Fibroblast of lung (primary cell): ENCODE measurements at places on chromosomes 2 and 18. TPM values are rescaled to one million over a fixed set of nuclear protein-coding genes. Genes with fewer than 3 reads are reported as not detected.

Gene ILKAP
- 24.9 and 27.9 TPM in 2 replicates for total RNA-seq

Gene LYG1
- total RNA-seq, result 0.26 and 0.50 TPM in 2 replicates

Gene RNPEPL1
- 10.3 and 20.6 TPM in 2 replicates for total RNA-seq

Gene ZNF24
- 31.8 and 33.9 TPM in 2 replicates for total RNA-seq

Gene VAMP8
- total RNA-seq, result 2.1 and 2.3 TPM in 2 replicates
